ENCODE measurements at places on chromosomes 4 and X.
A peak's percentile ranks its signal among the peaks of the same experiment; 100 is the strongest.

- DNase-seq = no peak
Measured at GRCh38 chr4:154985673-154986072, 204.6 kb downstream of the RBM46 start.

GRCh38 chr4:7189475-7190277, 2.7 kb upstream of the SORCS2 start:
- DNase-seq = no peak

- DNase-seq = no peak
Measured at GRCh38 chr4:142413485-142413884, 432.6 kb downstream of the INPP4B start.

- DNase-seq = no peak
Measured at GRCh38 chrX:5586726-5587125, 641.9 kb downstream of the NLGN4X start.

DNA sequence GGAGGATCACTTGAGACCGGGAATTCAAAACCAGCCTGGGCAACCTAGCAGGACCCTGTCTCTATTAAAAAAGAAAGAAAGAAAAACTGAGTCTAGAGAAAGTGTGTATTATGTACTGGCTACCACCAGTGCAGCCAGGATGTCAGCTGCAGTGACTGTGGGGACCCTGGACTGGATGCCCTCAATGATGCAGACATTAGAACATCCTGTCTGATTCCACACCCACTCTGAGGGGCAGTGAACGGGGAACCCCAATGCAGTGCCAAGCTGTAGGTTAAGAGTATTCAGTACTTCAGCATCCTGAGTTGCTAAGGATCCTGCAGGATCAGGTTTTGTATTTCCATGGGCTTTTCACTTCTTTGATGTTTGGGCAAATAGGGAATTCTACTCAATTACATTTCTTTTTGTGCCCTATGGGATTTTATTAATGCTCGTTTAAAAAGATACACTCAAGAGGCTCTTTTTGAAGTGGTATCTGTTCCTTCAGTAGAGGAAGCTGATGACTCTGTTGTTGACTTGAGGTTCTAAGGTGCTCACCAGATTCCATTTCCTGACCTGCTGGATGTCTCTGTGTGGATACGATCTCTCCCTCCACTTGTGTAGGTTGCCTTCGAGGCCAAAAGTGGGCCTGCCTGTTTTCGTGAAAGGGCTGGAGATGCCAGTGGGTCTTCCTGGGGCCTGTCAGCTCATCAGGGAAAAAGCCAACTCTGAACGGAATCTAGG, 85.9 kb upstream of the CLCN4 start:
- no peak for DNase-seq

GRCh38 chrX:17737986-17738713, 857 bp downstream of the SCML1 start:
- DNase-seq = no peak

GRCh38 chr4:138223231-138223910, 18.8 kb downstream of the SLC7A11 start:
- no peak for DNase-seq

- no peak for DNase-seq
Measured at GRCh38 chr4:7094916-7095315, 27.1 kb upstream of the GRPEL1 start.

DNA sequence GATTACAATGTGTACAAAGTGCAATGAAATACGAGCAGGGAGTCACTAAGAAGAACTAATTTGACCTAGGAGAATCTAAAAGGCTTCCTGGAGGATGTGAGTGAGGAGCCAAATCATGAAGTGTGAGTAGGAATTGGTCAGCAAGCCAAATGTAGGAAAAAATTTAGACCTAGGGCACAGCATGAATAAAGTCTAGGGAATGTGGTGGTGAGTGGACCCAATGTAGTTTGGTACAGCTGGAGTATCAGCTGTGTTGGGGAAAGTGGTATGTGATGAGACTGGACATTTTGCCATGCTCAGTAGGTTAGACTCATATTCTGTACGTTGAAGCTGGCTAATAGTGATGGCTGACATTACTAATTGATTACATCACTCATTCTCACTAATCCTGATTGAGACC, 191.0 kb downstream of the AFF2 start:
- no peak for DNase-seq

- no peak for DNase-seq
Measured at GRCh38 chr4:183638436-183638835, 20.5 kb downstream of the RWDD4 start.

DNA sequence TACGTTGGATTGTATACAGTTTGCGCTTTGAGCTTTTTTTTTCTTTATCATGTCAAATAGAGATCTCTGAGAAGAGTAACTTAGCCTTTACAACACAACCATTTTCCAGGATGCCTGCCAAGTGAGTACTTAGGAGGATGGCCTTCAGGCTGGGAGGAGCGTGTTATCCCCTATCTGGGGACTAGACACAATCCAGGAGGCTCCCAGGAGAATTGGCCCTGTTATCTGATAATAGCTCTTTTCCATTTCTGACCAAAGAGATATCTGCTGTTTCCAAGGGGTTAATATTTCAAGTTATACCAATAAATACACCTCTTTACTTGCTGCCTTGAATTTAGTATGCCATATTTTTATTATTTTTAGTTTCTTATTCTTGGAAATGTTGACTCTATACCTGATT, 169.5 kb upstream of the SMARCAD1 start:
- no peak for DNase-seq

DNA sequence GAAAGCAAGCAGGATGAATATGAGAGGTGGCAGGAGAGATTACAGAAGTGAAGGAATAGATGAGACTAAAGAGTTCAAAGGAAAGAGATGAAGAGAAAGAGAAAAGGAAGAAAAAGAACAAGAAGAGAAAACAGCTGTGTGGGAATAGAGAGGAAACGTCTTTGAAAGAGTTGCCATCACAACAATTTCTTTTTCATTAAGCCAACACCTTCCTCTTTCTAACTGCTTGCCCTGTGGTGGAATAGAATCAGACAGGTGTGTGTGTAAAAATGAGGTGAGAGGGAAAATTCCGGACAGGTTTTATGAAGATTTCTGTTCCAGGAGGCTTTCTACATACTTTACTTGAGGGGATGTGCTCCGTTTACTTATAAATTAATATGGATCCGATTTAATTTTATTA, 28.8 kb downstream of the DTHD1 start:
- no peak for DNase-seq

DNA sequence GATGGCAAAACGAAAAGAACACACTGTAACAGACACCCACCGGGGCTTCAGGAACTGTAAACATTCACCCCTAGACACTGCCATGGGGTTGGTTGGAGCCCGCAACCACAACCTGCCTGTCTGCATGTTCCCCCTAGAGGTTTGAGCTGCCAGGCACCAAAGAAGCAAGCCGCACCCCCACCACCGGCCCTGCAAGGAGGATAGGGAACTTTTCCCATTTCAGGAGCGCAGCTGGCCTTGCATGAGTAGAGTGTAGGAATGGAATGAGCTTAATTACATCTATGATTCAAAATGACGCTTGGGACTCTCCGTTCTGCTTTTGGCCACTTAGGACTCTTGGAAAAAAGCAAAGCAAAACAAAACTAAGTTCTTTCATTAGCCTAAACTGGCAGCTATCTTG, 243.6 kb upstream of the CTSO start:
- DNase-seq = no peak

DNA sequence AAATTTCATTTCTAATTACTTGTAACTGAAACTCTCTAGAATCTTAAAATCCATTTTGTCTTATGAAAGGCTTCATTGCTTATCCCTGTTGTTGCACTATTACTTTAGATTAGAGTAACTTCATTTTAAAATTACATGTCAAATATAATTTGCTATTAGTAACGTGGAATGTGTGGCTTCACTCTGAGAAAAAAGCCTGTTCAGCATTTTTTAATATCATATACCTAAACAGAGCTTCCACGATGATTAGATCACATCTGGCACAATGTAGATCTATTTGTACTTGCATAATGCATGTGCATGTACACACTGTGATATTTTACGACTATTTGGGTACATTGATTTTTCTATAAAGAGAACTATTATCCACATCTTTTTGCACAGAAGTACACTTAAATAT, 648.1 kb downstream of the RPA4 start:
- no peak for DNase-seq

DNA sequence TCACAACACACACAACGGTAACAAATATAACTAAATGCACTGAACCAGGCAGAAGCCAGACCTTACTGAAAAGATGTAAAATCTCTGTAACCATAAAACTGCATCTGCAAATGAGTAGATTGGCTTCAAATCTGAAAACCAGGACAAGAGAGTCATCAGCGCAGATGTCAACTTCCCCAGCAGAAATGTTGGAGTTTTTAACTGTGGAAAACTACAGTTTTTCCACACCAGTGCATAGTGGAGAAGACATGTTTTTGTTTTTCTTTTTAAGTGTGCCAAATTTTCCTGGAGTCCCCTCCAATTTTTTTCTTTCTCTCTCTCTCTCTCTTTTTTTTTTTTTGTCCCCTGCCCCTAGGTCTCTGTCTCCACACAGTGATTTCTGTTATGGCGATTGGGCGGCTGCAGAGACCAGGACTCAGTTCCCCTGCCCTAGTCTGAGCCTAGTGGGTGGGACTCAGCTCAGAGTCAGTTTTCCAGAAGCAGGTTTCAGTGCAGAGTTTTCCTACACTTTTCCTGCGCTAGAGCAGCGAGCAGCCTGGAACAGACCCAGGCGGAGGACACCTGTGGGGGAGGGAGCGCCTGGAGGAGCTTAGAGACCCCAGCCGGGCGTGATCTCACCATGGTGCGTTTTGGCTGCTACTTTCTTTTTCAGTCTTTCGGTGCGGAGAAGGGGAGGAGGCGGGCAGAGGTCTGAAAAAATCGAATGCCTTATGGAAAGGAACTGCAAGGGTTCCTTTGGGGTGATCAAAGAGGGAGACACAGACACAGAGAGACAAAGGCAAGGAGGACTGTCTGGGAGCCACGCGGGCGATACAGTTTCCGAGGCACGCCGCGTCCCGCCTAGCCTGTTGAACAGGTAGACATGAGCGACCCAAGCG, at the start of gene GUCY1A1:
GUCY1A1 (plus strand) TSS at position 505 of the 878 bp plus-strand sequence. CDS start 30,020 bp downstream, outside the sequence.
- peak; percentile 8 for DNase-seq
